Kidney (tissue), 22 donors: ENCODE measurements at places on chromosomes 2 and 18. TPM values are rescaled to one million over a fixed set of nuclear protein-coding genes. Genes with fewer than 3 reads are reported as not detected.

DNA sequence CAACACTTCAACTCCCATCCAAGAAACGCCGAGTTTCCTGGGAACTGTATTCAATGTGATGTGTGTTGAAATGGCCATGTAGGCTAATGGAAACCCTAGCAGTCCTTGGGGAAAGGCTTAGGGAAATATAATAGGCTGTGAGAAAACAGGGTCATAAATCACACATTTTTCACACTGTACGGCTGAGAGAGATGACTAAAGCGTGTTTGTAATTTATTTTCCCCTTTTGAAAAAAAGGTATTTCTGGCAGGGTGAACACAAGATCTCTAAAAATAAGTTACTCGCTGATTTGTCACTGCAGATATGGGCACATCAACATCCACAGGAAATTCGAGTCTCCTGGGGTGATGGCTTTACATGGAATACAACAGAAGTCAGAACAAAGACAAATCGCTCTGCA is 109.6 kb upstream of the ST6GAL2 start:
- no peak for DNase-seq

DNA sequence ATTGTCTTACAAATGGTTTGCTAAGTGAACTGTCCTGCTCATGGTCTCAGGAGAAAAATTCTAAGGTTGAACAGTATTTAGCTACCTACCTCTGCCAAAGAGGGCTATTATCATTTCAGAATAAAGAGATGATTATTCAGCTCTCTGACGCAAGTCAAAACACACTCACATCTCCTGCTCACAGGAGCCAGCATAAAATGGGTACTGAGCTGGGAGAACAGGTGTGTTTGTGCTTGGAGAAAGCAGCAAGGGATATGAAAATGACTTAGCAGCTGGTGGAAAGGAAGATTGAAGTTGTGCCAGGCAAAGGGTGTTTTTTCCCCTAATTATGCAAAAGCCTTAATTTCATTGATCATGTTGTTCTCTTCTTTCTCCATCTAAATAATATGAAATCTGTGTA is 47.3 kb upstream of the TANK start:
- DNase-seq, result no peak

The SPDYA gene
- total RNA-seq, result 1.6 TPM

The DPP4 gene
- total RNA-seq, result 74.8 TPM

The SDC1 gene
- total RNA-seq, result 266 TPM

DNA sequence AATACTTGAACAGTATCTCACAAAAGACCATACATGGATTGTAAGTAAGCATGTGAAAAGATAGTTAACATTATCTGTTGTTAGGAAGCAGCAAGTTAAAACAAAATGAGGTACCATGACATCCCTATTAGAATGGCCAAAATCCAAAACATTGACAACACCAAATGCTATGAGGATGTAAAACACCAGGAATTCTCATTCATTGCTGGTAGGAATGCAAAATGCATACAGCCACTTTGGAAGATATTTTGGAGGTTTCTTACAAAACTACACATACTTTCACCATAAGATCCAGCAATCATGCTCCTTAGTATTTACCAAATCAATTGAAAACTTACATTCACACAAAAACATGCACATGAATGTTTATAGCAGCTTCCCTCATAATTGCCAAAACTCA is 30.9 kb upstream of the ICOS start:
- no peak for DNase-seq

DNA sequence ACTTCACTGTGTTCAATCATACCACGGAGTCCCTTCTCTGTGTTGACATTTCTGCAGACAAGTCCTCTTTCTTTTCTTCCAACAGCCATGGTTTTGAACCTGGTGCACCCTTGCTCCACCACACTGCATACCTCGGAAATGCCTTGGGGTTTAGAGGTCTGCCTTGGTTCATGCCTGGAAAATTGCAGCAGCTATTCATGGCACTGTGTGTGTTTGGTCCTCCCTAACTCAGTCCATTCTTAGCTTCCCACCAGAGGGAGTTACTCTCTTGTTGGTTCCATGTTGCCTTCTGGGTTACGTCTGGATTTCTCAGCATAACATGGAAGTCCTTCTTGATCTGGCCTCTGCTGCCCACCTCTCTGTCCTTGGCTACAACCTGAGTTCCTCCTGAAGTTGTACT is 206.0 kb downstream of the FHOD3 start:
- no peak for DNase-seq

- DNase-seq, result no peak
Measured at GRCh38 chr2:38079116-38080052, 3.4 kb upstream of the CYP1B1 start.

The SERPINB8 gene
- total RNA-seq, result 18.1 TPM

The FBLN7 gene
- total RNA-seq, result 4.6 TPM

The TWIST2 gene
- total RNA-seq, result 1.4 TPM

The NFATC1 gene
- total RNA-seq, result 17.2 TPM
